ENCODE measurements at places on chromosomes 1 and 21.

DNA sequence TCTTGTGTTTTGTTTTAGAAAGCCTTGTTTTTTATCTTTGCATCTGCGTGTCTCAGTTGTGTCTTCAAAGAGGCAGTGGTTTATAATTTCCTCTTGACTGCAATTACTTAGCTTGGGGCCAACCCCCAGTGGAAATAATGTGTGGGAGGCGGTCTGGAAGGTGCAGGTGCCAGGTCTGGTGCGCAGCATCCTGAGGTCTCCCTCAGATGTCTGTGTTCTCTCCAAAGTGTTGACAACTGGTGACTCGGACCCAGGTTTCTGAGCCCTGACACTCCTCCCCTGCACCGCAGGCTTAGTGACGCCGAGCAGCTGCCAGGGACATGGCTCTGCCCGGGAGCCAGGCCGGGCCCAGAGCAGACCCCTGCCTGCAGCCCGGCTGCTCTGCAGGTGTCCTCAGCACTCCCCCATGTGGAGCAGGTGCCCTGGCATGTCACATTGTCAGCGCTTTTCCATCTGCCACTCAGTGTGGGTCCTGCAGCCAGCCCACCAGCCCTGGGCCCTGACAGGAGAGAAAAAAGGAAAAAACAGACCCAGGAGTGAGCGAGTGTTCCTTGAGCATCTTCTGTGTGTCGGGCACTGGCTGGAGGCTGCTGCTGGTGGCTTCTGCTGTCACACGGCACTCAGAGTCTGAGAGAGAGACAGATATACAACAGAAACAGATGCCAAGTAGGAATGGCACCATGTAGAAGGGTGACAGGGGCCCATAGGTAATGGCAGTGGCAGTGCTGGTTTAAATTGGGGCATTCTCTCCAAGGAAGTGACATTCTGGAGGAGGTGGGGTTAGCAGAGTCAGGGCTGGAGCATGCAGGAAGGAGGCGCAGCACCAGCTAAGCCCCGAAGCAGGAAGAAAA lies 24.8 kb upstream of the SELENON start:
- no peak for DNase-seq

- no peak for DNase-seq
These were observed 27.9 kb downstream of the PCSK9 start for GRCh38 chr1:55067022-55067778.

- no peak for DNase-seq
These were observed 14.6 kb upstream of the AIM2 start for GRCh38 chr1:159091180-159091560.

- DNase-seq: no peak
These were observed at the start of gene CD101 for GRCh38 chr1:117001254-117001927. Gene CD101, plus strand, starts transcription at chr1:117001760. Its CDS starts 58 bp downstream, at chr1:117001818.

GRCh38 chr1:229034342-229034741 lies 236.6 kb upstream of the RAB4A start:
- DNase-seq: peak; percentile 78

- DNase-seq: no peak
These were observed 23.0 kb upstream of the PADI1 start for GRCh38 chr1:17181781-17182464.

DNA sequence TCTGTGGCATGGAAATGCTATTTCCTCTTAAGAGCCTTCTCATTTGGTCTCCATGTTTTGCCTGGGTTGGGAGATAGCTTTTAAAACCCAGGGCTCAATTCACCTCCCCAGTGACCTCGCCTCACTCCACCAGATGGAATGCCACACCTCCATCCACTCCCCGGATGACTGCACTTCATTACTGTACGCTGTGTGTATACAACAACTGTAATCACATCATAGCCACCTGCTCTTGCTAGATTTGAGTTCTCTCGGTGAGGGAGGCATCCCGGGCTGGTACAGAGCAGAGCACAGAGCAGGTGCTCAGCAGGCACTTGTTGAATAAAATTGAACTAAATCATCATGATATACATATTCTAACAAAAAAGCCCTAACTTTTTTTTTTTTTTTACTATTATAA lies 26.0 kb downstream of the SDE2 start:
- DNase-seq: no peak

- DNase-seq: no peak
These were observed 17.2 kb upstream of the ZNF669 start for GRCh38 chr1:247121382-247121781.

DNA sequence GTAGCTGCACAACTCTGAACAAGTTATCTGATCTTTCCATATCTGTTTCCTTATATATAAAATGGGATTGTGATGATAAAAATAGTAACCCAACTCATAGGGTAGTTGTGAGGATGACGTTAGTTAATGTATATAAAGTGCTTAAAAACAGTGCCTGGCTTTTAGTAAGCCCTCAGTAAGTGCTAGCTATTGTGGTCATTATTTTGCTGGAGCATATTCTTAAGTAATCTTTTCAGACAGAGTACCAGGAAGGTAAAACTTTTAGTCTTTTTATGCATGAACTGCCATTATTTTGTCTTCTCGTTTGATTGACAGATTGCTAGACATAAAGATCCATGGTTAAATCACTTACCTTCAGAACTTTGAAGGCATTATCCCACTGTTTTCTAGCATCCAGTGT lies 62.5 kb upstream of the SIM2 start:
- DNase-seq: no peak

GRCh38 chr21:44255511-44255981 lies 6.2 kb downstream of the DNMT3L start:
- no peak for DNase-seq

DNA sequence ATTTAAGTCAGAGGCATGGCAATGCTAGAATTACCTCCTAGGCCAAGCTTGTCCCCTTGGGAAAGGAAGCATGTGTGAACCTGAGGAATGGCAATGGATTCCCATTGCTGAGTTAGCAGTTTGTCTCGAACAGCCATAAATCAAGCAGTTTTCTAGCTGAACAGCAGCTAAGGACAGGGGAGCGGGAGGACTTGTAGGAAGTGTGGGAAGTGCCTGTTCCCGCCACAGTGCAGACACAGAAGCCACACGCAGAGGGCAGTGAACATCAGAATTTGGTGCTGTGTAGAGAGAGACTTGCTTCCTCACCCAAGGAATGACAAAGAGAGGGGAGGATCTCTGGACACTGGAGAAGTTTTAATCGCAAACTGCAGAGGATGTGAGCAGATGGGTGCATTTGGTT lies 3.8 kb downstream of the PHGDH start:
- no peak for DNase-seq

- peak; percentile 11 for DNase-seq
These were observed 15.4 kb downstream of the NFIA start for GRCh38 chr1:61097722-61098121.

DNA sequence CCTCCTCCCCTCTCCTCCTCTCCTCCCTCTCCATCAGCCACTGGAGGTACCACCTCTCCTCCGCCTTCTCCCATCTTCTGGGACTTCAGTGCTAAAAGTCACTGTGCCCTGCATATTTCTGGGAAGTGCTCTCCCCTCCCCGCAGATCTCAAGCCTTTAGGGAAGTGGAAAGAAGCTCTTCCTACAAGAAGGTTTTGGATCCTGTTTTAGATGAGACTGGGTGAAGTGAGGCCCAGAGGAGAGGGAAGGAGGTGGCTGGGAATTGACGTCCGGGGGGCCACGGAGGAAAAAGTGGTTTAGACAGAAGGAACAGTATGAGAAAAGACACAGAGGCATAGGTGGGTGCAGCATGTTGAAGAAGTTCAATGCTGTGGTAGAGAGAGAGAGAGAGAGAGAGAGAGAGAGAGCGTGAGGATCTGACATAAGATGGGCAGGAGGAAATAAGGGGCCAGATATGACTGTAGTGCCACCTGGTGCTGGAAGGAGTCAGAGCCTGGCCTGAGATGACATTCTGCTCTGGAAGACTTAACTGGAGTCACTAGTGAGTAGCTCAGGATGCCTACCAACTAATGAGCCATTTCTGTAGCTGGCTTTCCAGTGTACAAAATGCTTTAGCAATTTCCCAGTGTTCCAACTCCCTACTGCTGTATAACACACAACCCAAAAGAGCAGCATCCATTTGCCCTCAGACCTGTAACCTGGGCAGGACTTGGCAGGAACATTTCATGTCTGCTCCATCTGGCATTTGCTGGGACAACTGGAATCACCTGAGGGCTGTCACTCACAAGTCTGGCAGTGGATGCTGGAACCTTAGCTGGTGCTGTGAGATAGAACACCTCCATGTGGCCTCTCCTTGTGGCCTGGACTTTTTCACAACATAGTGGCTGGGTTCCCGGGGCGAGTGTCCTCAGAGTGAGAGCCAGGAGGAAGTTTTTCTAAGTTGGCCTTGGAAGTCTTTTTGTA lies 16.6 kb upstream of the ZSCAN20 start:
- peak; percentile 42 for DNase-seq

- no peak for DNase-seq
These were observed 17.4 kb upstream of the IFNAR2 start for GRCh38 chr21:33212159-33212851.

GRCh38 chr1:221032637-221033280 lies 153.5 kb downstream of the HLX start:
- DNase-seq: peak; percentile 60
